Activated CD8-positive, alpha-beta memory T cell treated with anti-CD3 and anti-CD28 coated beads for 24 hours (primary cell): ENCODE measurements at places on chromosomes 3 and 15.

DNA sequence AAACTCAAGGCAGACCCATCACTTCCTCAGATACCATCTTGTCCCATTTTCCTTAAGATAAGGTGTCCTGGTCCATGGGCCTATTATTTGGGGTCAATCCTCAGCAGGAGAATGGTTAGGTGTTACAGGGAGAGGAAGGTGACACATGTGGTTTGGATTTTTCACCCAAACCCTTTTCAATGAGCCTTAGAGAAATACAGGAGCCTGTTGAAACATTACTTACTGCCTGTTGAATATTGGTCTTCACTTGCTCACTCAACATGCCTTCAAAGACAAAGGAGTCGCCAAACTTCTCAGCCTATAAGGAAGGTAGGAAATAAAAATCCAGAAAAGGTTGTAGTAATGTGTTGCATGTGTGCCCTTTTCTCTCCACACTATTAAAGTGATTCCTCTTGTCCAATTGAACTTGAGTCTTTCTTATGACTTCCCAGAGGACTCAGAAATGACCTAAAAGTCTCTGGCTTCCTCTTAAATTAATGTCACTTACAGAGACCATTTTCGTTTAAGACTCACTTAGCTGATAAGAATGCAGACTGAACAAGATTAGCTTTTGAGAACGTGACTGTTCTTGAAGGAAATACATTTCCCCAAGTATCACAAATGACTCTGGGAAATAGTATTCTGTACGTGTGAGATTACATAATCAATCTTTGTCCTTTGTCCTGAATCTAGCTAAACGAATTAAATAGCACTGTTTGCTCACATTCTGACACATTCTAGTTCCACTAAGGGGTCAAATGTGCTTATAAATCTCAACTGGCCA, 17.8 kb downstream of the SUMF1 start:
- DNase-seq = no peak

- DNase-seq = no peak
These were observed 95.8 kb upstream of the KLF13 start for GRCh38 chr15:31230630-31231485.

- DNase-seq = no peak
These were observed 16.3 kb downstream of the SNAPC5 start for GRCh38 chr15:66481107-66481856.

- no peak for DNase-seq
These were observed 397.9 kb downstream of the NTRK3 start for GRCh38 chr15:87858651-87859050.

- DNase-seq = no peak
These were observed 10.0 kb upstream of the GRAMD2A start for GRCh38 chr15:72207558-72208085.

GRCh38 chr3:96478496-96478895, 335.9 kb upstream of the EPHA6 start:
- DNase-seq = no peak

DNA sequence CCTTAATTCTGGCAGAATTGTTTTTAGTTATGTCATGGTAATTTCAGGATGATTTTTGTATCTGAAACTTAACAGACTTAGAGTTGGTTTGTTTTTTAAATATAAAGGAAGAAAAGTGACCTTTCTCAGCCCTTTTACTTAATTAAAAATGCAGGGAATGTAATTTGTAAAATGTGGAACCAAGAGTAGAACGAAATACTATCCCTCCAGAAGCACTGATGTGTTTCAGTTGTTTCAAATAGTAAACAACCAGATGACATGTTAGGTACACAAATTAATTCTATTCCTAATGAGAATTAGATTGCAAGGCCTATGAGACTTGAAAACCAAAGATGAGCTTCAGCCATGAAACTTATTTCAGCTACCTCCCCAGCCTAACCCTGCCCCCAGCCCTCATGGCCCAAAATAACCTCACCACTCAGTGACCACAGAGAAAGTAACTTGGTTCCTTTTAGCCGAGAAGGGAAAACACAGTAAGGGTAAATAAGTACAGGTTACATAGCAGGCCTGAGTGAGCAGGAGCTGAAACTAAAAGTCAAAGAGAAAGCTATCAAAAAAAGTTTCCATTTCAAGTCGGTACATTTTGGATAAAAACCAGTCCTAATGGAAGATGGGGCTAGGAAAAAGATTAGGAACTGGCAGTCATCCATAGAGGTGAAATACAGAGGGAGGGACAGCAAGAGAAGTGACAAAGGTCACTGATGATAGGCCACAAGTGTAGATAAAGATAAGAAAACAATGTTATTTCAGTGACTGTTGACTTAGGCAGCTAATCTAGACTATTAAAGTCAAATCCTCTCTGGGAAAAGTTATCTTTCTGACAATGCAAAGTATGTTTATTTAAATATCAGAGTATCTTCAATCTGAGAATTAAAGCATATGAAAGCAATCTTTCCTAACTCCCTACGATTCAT, 23.2 kb downstream of the SENP8 start:
- DNase-seq = no peak

- no peak for DNase-seq
These were observed 48.7 kb downstream of the MYO5C start for GRCh38 chr15:52246686-52247431.

GRCh38 chr3:184505076-184505878, 56.3 kb upstream of the EPHB3 start:
- DNase-seq = no peak

- DNase-seq = peak; percentile 86
These were observed at the start of gene TTLL13 for GRCh38 chr15:90249203-90249863. Gene TTLL13, plus strand, starts transcription at chr15:90249556. Its CDS starts 1,075 bp downstream, at chr15:90250631.

- no peak for DNase-seq
These were observed 20.7 kb upstream of the SLC25A26 start for GRCh38 chr3:66200147-66200546.

- DNase-seq = no peak
These were observed 85.8 kb upstream of the KBTBD8 start for GRCh38 chr3:66912306-66912705.

- no peak for DNase-seq
These were observed 351.4 kb upstream of the KCNMB2 start for GRCh38 chr3:178184833-178185232.

GRCh38 chr3:140540262-140540661, 137.6 kb upstream of the TRIM42 start:
- DNase-seq = no peak

GRCh38 chr15:79916502-79917132, 19.8 kb upstream of the MTHFS start:
- DNase-seq = no peak

- no peak for DNase-seq
These were observed 555.2 kb downstream of the MAGI1 start for GRCh38 chr3:65483480-65483879.

DNA sequence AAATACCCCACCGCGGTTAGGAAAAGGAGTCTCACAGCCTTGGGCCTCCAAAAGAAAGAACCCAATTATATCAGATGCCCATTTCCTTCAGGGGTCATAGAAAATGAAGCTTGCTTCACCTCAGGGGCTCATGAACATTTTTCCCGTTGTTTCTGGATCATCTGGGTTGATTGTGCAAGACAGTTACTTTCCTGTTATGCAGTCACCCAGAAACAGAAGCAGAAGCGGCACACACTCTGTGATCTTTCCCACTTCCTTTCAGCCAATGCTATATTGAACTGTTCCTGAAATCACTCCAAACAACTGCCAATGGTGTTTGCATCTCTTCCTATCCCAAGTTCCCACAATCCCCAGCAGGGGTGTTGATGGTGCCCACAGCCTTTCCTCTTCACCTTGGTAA, 295.6 kb upstream of the RASGRP1 start:
- DNase-seq = no peak

DNA sequence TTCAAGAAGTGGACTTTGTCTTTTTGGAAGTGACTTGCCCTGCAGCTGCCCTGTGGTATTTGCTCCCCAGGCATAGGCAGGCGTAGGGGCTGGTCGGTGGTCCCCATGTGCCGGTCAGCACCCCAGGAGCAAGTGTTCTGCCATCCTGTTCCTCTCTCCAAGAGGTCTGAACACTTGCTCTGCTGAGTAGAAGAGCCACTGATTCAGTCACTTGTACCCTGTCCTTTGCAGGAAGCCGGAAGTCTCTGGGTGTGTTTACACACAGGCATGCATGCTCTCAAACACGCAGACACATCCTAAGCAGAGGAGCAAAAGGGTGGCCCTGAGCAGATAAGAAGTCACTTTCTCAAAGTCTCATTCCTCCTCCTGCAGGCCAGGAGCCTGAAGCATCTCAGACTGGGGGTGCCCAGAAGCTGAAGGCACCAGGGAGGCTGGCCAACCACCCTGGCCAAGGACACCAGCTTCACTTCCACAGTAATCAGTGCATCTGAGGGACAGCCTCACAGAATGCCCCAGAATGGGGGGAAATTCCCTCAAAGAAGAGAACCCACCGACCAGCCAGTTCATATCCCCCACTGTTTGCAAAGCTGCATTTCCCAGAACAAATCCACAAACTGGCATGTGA, 88.7 kb upstream of the POMGNT2 start:
- peak; percentile 66 for DNase-seq

GRCh38 chr15:85475317-85475701, 94.9 kb downstream of the AKAP13 start:
- DNase-seq = no peak

- no peak for DNase-seq
These were observed 85.9 kb upstream of the IL12A start for GRCh38 chr3:159902546-159903314.

GRCh38 chr15:57554063-57554811, 37.5 kb upstream of the MYZAP start:
- DNase-seq = no peak

DNA sequence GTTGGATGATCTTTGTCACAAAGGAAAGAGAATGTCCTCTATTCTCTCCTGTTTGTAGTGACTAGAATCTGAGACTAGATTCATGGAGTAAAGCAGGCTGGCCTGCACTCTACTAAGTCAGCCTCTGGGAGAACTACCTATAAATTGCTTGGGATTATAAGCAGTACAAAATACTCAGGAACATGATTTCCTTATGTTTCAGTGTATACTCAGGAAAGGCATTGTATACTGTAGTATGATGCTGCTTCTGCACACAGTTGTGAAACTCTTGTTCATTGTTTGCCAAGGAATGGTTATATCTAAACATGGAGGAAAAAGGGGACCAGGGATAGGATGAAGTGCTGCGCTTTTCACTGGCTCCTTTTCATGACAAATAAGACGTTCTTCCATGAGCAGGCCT, 49.2 kb downstream of the OXSR1 start:
- no peak for DNase-seq

GRCh38 chr3:46926871-46927717, 49.5 kb downstream of the CCDC12 start:
- DNase-seq = no peak

DNA sequence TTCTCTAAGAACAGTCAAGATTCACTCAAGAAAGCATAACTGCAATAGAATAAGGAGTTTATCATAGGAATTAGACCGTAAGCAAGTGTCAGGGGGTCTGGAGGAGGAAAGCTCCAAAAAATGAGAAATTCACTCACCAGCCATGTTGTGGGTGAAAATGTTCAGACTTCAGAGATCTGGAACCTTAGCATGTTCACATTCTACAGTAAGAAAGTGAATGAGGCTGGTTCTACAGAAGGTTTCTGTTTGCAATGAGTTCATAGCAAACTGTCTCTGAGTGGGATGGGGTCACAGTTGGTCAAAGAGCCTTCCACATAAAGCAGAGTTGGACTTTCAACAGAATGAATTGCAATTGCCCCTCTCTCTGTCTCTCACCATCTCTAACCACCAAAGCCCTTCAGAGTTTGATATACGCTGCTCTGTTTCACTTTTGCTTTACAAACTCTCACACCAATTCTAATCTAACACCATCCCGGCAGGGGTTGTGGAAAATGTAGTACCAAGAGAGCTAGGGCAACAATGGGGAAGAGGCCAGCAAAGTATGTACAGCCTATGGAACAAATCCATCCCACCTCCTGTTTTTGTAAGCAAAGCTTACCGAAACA, 581.8 kb upstream of the UBE2E2 start:
- DNase-seq = no peak

- no peak for DNase-seq
These were observed 40.9 kb downstream of the IRAK2 start for GRCh38 chr3:10205451-10206165.
